ENCODE measurements at places on chromosomes 7 and 10.

- no peak for DNase-seq
- no peak overlapping the region for H3K27ac ChIP-seq
- no peaks in the 10 kb centered on the region for H3K4me1 ChIP-seq
- H3K36me3 ChIP-seq = no peaks in the 10 kb centered on the region
Measured at GRCh38 chr7:86644282-86645224, 844 bp downstream of the GRM3 start.

DNA sequence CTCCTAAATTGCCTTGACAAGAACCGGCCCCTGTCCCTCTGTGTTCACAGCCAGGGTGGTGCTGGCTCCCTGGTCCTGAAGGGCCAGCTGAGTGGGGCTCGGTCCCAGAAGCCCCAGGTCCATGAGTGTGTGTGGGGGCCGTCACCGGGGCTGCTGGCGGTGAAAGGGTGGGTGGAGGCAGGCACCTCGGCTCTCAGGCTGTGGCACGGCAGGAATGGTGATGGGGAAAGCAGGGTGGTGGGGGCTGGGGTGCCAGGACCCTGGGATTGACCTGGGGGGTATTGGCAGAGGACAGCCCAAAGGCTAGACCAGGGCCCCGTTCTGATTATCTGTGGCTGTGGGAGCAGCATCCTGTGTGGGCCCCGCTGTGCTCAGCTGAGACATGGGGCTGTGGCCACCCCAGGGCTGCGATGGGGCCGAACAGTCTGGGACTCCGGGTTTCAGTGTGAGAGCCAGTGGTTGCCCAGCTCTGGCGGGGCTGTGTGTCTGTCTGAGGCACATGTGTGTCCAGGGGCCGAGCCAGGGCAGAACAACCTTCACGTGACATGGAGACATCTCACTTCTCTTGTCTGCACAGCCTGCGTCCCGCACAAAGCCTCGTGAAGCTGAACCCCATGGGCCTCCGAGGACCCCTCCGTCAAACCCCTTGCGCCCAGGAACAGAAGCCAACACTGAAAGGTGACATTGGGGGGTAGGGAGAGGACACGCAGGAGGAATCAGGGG, 144.2 kb downstream of the ELFN1 start:
- H3K4me3 ChIP-seq = no peak overlapping the region
- H3K27me3 ChIP-seq = no peaks in the 10 kb centered on the region
- no peaks in the 10 kb centered on the region for H3K4me1 ChIP-seq
- H3K27ac ChIP-seq = no peak overlapping the region

GRCh38 chr10:55474258-55474657, 673.2 kb upstream of the PCDH15 start:
- no peak overlapping the region for H3K4me3 ChIP-seq
- H3K27ac ChIP-seq = no peak overlapping the region
- no peak for DNase-seq
- no peaks in the 10 kb centered on the region for H3K36me3 ChIP-seq
- H3K27me3 ChIP-seq = no peaks in the 10 kb centered on the region

DNA sequence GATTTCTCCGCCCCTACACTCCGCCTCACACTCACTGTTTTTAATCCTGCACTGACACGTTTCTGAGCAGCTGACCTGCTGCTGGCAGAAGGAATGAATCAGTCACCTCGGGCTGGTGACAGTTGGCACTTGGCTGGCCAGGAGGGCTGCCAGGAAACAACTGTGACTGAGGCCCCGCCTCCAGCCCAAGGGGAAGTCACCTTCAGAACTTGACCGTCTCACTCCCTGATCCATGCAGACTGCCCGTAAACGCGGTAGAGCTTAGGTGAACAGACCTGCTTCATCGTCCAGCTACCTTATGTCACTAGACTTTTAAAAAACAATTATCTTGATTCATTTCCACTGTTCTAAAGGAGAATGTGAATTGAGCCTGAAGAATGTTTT, 107.5 kb downstream of the DOCK1 start:
- no peaks in the 10 kb centered on the region for H3K27me3 ChIP-seq
- no peak overlapping the region for H3K27ac ChIP-seq
- DNase-seq = no peak
- no peaks in the 10 kb centered on the region for H3K36me3 ChIP-seq

GRCh38 chr10:17648243-17649035, 4.5 kb downstream of the STAM start:
- H3K4me1 ChIP-seq = peaks cover 60% of the 10 kb centered on the region
- DNase-seq = peak; percentile 84
- H3K27me3 ChIP-seq = no peaks in the 10 kb centered on the region
